Kidney (tissue), 22 donors: ENCODE measurements at places on chromosomes 3 and 15. TPM values are rescaled to one million over a fixed set of nuclear protein-coding genes. Genes with fewer than 3 reads are reported as not detected.

DNA sequence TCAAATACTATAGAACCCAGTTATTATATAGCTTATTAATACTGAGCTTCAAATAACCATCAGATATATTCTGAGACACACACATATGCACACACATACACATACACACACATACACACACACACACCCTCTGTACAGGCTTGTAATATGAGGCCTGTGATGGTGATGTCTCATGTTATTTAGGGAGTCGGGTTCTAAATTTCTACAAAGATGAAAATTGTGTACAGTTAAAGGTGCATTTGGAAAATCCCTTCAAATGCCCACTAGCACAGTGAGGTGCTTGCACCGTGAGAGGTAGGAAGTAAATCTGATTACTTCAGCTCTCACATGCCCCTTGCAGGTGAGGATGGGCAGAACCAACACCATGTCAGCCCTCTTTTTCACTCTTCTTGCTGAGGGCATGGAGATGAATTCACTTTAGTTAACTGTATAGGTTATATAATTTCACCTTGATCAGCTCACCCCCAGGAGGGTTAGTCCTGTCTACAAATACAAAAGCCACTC, 294.5 kb upstream of the PROK2 start:
- no peak for DNase-seq

SLC6A6 gene
- total RNA-seq, result 64.0 TPM

ACSBG1 gene
- 0.13 TPM for total RNA-seq

GRCh38 chr3:164155400-164155799, 922.9 kb downstream of the SI start:
- no peak for DNase-seq

DNA sequence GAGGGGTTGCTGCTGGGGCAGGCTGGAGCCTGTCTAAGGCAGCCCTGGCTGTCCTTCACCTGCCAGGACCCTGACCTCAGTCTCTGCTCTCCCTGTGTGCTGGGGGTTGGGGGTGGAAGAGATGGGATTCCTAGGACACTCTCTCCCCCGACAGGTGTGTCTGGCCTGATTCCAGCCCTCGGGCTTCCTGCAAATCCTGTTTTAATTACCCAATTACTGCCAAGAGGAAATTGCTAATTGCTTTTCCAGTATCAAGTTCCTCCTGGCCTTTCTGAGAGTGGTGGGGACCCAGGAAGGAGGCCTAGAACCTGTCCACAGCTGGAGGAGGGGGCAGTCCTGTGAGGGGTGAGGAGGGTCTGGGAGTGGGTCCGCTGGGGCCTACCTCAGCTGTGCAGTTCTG, 15.8 kb downstream of the PLXNA1 start:
- DNase-seq, result no peak

DNA sequence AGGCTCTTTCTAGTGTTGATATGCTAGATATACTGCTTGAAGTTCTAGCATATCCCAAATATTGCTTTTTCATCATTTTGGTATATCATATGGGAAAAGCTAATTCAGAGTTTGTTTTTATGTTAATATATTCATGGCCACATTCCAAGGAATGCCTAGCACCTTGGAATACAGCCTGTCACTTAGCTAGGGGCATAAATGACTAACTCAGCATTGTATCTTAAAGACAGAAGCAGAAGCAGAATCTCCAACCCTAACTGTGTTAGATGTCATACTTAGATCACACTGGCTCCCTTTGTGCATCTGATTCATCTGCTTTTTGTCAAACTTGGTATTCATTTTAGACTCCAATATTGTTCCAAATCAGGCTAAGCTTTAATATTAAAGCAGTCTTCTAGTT, 130.8 kb upstream of the TSPAN3 start:
- DNase-seq, result no peak

- peak; percentile 80 for DNase-seq
Observed at GRCh38 chr15:93803421-93804152, 427.8 kb upstream of the MCTP2 start.

DNA sequence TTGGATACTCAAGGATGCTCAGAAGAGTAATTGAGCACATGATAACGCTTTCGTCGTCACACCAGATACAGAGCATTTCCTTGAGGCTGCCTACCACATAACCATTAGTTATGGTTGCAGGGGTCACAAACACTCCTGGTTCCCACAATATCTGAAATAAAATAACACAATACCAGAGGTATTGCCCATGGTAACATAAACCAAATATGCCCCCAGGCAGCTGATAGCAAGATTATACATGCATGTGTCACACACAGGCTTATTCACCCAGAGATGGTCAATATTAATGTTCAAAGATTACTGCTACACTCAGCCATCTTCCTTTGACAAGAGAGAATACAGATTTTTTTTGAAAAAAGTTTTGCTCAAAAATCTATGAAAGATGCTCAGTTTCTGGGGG, 7.3 kb downstream of the RPL39L start:
- DNase-seq, result no peak

FGF7 gene
- total RNA-seq, result 23.8 TPM

- no peak for DNase-seq
Observed at GRCh38 chr15:78063970-78064385, 13.5 kb downstream of the TBC1D2B start.

DNA sequence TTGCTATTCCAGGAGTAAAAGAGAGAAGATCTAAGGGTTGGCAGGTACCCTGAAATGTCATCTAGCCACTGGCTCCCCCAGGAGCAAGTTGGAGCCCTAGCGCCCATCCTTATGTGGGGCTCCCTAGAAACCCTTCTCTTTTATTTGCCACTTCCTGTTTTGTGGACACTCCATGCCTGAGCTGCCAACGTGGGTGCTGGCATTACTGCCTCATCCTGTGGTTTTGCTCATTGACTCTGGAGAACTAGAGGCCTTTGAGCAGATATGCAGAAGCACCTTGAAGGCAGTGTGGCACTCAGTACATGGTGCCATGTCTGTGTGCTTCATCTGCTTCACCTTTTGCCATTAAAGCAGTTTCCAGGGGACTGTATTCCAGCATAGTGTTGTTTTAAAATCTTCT, 8.1 kb downstream of the EDEM1 start:
- DNase-seq, result no peak

DNA sequence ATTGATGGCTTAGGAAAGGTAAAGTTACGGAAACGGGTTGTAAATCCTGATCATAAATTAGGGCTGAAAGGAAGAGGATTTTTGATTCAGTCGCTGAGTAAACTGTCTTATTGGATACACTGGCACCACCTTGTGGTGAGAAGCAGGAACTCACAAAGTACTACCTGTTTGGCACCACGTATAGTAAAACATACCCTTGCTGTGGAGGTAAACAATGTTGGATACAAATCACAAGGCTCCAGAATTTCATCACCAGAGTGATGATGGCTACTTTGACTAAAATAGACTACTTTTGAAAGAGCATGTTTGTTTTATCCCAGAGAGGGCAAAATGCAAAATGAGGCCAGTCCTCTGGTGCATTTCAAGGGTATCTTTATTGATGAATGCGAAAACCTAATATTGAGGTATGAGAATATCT, 216.9 kb downstream of the IGSF11 start:
- DNase-seq, result no peak

GOLGA8O gene
- 2.5 TPM for total RNA-seq

- no peak for DNase-seq
Observed at GRCh38 chr3:117101697-117102096, 392.1 kb downstream of the TUSC7 start.

DNA sequence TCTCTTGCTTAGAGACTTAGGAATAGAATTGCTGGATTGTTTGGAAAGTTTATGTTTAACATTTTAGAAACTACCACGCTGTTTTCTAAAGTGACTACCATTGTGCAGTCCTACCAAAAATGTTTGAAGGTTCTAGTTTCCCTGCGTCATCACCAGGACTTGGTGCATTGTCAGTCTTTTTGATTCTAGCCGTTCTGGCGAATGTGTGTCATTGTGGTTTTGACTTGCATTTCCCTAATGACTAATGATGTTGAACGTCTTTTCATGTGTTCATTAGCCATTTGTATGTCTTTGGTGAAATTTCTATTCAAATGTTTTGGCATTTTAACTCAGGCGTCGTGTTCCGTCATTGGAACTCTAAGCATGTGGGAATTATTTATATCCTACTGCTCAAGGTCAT, 58.0 kb downstream of the CHD2 start:
- no peak for DNase-seq

DNA sequence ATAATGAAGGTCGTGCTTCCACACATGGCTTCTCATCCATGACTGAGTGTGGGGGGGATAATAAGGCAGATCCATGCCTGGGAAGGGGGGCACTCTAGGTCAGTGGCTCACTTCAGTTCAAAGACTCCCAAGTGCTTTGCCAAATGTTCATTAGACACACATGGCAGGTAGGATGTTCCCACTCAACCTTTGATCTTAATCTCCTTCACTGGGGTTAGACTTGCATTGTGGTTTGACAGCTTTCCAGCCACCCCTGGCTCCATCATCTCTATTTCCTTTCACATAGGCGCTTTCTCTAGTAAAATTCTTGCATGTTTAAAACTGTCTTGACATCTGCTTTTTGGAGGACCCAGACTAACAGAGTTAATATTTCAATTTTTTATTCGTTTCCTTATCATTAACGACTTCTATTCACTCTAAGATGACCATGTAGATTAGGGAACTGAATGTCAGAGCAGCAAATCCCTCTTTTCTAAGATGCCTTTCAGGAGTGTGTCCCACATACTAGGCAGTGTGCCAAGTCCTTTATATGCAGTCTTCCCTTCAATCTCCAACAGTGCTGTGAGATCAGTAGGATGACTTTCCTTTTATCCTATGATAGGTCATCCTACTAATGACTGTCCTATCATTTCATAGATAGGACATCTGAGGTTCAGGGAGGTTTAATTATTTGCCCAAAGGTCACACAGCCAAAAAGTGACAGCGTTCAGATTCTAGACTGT, 57.9 kb downstream of the BTD start:
- no peak for DNase-seq

DNA sequence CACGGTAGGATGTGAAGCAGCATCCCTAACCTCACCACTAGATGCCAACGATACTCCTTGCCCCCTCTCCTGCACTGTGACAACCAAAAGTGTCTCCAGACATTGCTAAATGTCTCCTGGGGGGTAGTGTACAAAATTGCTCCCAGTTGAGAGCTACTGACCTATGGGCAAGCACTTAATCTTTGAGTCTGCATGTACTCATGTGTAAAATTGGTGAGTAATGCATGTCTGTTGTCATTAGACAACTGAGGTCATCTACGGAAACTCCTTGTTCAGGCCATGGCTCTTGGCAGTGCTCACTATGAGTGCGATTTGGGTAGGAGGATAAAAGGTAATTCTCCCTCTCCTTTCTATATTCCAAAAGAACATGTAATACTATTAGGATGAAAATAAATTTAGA, 29.2 kb downstream of the PDHB start:
- DNase-seq, result no peak

DNA sequence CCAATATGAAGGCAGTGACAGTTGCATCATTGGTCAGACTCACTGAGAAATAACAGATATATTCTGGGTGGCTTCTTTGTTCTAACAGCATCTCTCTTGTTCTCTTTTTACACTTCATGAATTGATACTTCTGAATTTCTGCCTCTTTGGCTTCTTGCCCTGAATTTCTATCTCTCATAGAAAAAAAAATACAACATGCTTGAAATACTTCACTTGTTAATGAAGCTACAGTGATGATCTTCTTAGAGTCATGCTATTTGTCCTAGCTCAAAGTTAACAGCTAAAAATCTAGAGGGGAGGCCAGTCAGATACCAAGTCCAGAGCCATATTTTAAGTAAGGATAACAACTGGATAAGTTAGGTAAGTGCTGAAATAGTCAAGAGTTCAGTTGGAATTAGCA, 597.2 kb upstream of the AGTR1 start:
- DNase-seq, result no peak

LRRC34 gene
- total RNA-seq, result 4.0 TPM

DNA sequence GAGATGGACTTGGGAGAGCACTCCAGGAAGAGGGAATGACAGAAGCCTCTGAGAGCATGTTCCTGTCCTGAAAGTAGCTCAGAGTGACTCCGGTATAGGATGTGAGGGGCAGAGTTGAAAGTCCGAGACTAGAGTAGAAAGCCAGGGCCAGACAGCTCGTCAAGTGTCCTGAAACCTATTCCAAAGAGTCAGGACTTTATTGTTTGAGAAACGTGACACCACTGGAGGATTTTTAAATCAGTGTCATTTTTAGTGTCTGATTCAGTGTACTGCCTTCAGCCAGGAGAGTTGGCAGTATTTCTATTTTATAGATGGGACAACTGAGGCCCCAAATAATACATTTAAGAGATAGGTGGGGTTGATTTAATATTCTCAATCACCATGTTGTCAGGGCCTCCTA, 1.6 kb upstream of the RBMS3 start:
- no peak for DNase-seq

DNA sequence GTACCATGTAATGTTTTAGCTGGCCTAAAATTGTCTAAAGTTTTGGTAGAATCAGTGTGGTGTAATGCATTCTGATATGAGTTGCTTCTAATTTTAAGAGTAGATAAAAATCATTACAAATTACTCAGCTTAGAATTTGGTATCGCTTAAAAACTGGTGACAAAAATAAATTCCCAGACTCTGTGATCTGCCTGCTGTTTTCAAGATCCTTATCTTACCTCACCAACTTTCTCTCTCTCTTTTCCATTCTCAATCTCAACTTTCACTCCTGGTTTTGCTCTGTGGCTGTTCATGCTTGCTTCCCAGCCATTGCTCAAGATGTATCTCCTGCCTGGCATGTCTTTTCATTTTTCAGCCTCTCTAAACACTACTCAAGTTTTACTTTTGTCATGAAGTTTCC, 45.7 kb downstream of the TCF12 start:
- no peak for DNase-seq

GRCh38 chr3:72351536-72351935, 496.7 kb downstream of the SHQ1 start:
- no peak for DNase-seq

GRCh38 chr3:127853681-127854080, 31.4 kb upstream of the MGLL start:
- no peak for DNase-seq

DNA sequence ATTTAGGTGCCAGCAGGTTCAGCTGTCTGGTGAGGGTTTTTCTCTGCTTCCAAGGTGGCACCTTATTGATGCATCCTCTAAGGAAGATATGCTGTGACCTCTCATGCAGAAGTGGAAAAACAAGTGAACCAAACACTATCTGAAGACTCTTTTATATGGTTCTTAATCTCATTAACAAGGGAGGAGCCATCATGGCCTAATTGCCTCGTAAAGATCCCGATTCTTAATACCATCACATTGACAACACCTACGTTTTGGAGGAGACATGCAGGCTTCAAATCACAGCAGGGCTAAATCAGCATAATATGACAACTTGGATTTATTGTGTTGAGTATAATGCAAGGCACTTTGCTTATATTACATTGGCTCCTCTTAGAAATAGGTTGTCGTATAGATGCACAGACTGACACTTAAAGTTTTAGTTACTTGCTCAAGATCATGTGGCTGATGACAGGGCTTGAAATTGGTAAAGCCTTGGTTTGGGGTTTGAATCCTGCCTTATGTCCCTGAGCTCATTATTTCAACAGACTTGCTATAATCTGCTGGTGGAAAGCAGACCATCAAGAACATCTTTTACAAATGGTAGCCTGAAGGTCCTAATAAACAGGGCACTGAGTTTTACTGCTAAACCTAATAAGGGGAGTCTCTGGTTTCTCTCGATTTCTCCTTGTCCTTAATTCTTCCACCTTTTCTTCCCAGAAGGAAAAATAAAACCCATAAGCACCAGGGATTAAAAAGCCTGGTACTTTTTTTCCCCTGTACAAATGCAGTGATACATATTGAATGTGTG, 88.2 kb downstream of the PTPRG start:
- DNase-seq, result no peak

TNIK gene
- total RNA-seq, result 48.9 TPM

CCDC66 gene
- total RNA-seq, result 31.3 TPM
